ENCODE measurements at places on chromosomes 4 and X.
A peak's percentile ranks its signal among the peaks of the same experiment; 100 is the strongest.

DNA sequence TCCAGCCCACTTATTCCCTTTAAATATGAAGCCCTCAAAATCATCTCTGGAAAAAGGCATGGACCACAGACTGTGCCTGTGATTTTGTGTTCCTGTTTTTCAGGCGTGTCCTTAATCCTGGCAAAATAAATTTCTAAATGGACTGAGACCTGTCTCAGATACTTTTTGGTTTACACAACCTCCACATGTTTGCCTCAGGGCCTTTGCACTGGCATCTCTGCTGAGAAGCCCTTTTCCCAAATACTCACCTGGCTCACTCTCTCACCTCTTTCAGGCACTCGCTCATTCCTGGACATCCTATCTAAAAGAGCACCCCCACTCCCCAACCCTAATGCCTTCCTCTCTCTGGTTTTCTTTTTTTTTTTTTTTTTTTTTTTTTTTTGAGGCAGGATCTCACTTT lies 40.5 kb downstream of the CHRNA9 start:
- DNase-seq: no peak

DNA sequence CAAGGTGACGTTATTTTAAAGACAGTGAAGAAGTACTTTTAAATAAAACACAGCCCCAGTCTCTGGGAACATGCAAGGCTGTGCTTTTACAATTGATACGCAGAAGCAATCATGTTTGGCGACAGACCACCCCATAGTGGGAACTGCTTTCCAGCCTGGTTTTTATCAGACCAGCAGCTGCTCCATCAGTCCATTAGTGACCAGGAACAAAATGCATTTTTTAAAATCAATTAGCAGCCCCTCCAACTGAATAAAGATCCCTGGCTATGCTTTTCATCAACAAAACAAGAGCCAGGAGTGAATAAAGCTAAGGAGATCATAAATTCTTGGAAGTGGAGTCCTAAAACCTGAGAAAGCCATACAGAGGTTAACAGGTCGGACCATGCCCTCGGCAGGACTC lies 153.0 kb upstream of the TENM3 start:
- no peak for DNase-seq

GRCh38 chr4:111208970-111209369 lies 586.1 kb upstream of the PITX2 start:
- no peak for DNase-seq

- peak; percentile 69 for DNase-seq
Observed at GRCh38 chrX:40176351-40177116, 78.8 kb upstream of the BCOR start.

- no peak for DNase-seq
Observed at GRCh38 chr4:114277690-114278089, 298.2 kb upstream of the ARSJ start.

DNA sequence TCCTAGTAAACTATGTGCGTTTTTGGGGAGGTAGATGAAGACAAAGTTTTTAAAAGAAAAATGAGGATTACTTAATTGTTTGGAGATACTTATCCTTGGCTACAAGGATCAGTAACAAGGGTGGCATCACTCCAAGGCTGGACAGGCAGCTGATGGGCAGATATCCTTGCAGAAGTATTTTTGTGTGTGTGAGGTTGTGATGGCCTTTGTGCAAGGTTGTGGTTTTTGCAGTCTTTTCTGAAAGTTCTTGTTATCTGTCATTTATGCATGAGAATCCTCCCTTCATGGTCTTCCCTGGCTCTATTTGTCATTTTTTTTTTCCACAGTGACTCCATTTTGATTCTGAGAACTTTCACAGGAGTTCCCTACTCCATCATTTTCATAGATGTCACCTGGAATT lies 96.0 kb upstream of the C1GALT1C1 start:
- no peak for DNase-seq

DNA sequence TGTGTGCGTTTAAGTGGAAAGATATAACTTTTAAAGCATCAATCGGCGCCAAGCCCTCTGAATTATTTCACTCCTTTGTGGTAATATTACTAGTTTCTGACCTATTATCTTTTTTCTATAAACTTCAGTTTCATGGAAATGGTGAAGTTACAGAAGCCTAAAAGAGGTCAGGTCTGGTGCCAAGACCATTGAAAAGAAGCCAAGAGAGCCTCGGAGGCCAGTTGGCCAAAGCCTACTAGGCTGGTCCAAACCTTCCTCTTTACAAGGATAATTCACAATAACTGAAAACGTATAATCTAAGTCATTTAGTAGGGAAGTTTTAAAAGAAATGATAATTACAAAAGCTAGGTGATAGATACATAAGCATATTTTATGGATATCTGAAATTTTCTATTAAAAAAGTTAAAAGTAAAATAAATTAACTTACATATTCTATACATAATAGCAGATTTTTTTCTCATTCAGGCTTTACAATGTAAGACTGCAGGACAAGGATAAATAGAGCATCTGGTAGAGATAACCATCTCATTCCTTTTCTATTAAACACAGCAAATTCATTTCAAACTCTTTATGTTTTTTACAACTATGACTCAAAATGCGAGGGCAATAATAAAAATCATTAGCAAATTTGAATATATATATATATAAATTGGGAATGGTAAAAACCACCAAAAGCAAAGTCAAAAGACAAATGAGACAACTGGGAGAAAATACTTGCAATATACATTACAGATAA lies 49.2 kb downstream of the WDFY3 start:
- DNase-seq: no peak

- peak; percentile 15 for DNase-seq
Observed at GRCh38 chrX:38260231-38260630, 39.6 kb upstream of the SRPX start.

GRCh38 chr4:132651196-132651595 lies 497.9 kb upstream of the PCDH10 start:
- DNase-seq: no peak

DNA sequence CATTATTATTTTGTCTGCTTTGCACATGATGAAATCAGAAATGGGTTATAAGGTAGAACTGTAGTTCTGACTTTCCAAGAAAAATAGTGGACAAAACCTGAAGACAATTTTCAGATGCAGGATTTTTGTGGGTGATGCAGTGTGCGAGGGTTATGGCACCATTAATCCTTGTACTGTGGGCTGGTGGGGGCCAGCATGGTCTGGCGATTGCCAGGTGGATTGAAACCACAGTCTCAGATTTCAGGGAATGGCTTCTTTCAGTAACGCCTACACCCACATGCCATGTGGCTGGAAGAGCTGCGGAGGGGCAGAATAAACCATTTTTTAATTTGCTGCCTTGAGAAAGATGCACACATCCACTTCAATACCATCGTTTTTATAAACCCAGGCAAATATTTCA lies 150.5 kb downstream of the ARSF start:
- peak; percentile 22 for DNase-seq

- no peak for DNase-seq
Observed at GRCh38 chr4:53599632-53600031, 8.3 kb upstream of the LNX1 start.

- DNase-seq: no peak
Observed at GRCh38 chr4:163113921-163114713, 52.6 kb downstream of the NAF1 start.

- DNase-seq: peak; percentile 70
Observed at GRCh38 chr4:37717576-37717975, 31.4 kb upstream of the RELL1 start.

DNA sequence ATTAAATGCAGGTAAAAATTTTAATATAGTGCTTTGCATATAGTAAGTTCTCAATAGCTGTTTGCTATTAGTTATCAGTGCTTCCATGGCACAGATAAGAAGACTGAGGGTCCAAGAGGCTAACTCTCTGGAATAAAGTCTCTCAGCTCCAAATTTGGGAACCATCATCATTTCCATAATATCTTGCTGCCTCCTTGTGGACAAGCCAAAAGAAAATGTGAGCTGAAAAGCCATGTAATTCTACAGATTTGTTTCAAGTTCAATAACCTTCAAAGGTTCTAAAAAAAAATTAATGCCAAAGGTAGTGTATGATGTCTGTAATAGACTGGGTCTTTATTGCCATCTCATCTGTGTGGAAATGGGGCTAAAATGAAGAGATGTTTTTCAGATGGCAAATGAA lies 136.9 kb upstream of the VCX start:
- DNase-seq: peak; percentile 2

DNA sequence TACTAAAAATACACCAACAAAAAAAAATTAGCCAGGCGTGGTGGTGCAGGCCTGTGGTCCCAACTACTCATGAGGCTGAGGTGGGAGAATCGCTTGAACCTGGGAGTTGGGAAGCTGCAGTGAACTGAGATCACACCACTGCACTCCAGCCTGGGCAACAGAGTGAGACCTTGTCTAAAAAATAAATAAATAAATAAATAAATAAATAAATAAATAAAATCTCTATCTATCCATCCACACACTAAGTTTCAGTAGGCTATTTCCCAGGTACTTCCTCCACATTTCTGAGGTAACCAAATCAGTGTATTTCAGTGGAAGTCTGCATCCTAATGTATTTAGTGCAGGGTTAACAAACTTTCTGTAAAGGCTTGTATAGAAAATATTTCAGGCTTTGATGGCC lies 10.9 kb downstream of the ABRAXAS1 start:
- DNase-seq: no peak

- no peak for DNase-seq
Observed at GRCh38 chr4:55068522-55068921, 56.9 kb downstream of the KDR start.

- no peak for DNase-seq
Observed at GRCh38 chr4:133775881-133776280, 425.7 kb downstream of the PABPC4L start.

DNA sequence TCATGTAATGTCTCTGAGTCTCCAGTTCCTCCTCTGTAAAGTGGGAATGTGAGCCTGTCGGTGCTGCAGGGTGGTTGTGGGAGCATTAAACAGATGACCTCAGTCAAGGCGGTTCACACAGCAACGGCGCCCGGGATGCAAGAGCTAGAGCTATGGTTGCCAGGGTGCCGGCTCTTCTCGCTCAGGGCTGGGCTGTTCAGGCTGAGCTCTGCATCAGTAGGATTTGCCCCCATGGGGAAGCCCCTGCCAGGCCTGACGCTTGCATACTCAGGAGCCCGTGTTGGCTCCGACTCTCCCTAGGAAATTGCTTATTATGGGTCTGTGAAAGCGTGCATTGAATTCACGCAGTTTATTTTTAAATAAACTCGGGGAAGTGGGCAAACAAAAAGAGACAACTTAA lies 67.3 kb downstream of the PSAPL1 start:
- no peak for DNase-seq
